ENCODE measurements at places on chromosomes 1 and 21.

DNA sequence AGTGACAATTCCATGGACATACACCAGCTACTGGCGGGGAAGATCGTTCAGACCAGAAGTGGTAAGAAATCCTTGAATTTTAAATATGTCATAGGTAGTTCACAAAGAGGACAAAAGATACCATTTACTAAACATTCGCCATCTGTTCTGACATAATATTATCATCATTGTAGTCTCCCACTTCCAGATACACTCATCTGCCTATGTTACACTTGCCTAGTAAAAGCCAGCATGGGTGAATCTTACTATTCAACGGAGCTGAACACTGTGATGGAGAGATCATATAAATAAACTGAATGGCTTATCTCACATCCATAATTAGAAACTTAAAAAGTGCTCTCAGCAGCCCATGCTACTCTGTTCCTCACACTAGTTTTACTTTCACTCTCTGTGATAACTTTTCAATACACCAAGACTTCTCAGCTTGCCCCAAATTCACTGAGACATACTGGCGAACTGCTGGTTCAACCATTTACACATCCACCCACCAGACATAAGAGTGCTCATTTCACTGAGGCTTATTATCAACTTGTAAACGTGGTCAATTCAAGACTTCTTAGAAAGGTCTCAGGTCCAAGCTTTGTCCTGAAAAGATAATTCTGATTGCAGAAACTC is 463 bp upstream of the PRRC2C start:
- no peak for DNase-seq

DNA sequence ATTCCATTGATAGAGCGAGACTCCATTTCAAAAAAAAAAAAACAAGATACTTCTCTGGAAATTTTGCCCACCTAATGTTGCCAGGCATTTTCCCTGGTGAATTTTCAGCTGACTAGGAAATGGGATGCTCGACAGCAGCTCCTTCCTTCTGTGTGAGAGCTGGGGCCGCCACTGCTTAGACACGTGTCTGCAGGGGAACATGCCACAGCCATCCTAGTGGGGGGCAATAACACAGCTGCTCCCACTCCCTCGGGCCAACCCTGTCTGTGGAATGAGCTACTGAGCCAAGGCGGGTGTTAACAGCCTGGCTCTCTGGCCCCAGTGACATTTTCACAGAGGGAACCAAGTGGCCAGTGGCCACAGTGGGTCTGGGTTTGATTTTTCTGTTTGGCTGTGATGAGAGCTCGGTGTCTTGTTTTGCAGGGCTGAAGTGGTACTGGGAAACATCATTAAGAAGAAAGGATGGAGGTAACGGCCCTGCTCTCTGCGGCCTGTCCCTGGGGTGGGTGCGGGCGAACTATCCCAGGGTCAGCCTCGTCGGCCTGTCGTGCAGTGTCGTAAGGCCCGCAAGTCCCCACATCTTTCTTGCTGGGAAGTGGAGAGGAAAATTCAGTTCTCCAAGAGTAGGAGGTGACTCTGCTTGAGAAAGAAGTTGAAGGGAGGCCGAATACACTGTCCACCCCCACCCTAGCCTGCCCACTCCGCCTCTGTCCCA is 39.2 kb downstream of the KCNAB2 start:
- DNase-seq: no peak

GRCh38 chr1:38598118-38598517 is 261.5 kb downstream of the RRAGC start:
- no peak for DNase-seq

- peak; percentile 14 for DNase-seq
Observed at GRCh38 chr21:38171723-38172344, 85.0 kb upstream of the KCNJ15 start.

- no peak for DNase-seq
Observed at GRCh38 chr21:32377991-32378390, 14.8 kb downstream of the URB1 start.

- DNase-seq: peak; percentile 31
Observed at GRCh38 chr1:64822621-64823020, 77.7 kb downstream of the RAVER2 start.

- no peak for DNase-seq
Observed at GRCh38 chr1:184210862-184211261, 159.3 kb downstream of the TSEN15 start.

DNA sequence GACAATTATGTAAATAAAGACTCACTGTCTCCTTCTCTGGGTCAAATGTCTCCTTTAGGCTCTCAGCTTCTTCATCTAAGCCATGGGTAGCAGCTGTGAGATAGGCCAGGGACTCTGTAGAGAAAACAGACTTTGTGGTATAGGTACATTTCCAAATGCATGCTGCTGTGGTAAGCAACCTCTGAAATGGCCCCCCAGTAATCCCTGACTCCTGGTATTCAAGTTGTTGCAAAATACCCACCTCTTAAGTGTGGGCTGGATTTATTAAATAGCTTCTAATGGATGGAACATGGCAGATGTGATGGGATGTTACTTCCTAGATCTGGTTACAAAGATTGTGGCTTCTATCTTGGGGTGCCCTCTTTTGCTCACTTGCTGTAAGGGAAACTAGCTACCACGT is 11.1 kb upstream of the PEX19 start:
- DNase-seq: no peak

DNA sequence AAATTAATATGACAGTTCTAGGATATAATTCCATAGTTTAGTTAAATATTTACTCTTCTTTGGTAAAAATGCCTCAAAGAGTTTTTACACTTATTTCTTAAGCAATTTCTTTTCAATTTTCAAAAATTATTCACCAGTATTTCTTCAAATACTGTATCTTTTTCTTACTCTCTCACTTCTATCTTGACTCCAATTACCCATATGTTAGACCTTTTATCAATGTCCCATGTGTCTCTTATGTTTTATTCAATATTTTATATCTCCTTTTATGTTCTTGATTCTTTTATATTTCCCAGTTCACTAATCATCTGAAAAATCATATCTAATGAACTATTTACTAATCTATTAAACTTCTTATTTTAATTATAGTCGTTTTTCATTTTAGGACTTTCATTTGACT is 11.5 kb upstream of the LRIF1 start:
- no peak for DNase-seq

- DNase-seq: no peak
Observed at GRCh38 chr1:112244131-112244530, 151.9 kb upstream of the CTTNBP2NL start.

- no peak for DNase-seq
Observed at GRCh38 chr1:156618853-156619581, at the start of gene HAPLN2. Gene HAPLN2 (plus strand): TSS chr1:156619415. CDS start chr1:156623491, 4,076 bp downstream.

DNA sequence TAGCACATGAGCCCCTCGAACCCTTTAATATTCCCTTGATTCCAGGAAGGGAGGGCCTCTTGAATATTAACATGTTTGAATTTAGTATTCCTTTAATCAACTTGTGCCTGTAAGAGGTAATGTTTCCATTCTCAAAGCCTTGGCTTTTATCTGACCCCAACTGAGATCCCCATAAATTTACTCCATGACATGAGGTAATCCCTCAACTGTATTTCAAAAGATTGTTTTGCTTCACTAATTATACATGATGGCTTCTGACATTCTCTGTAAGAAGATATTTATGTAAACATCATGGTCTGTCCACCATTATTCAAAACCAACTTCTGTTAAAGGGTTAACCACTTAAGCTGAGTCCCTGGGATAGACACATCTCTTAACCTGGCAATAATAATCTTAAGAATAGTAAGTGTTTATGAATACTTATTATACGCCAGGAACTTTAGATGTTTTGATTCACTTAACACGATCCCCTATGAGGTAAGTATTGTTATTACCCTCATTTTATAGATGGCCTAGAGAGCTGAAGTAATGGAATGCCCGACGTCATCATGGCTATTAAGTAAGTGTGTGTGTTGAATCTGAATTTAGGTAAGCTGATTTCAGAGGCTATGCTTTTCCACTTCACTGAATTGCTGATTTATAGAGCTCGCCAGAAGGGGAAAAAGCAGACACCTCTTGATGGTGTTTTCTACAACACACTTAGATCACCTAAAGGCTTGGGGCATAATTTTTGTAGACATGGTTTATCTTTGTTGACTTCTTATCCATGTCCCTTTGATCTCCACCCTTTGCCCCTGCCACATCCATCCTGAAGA is 11.1 kb downstream of the KRTAP19-1 start:
- DNase-seq: no peak

- no peak for DNase-seq
Observed at GRCh38 chr1:6998267-6998666, 213.0 kb downstream of the CAMTA1 start.

DNA sequence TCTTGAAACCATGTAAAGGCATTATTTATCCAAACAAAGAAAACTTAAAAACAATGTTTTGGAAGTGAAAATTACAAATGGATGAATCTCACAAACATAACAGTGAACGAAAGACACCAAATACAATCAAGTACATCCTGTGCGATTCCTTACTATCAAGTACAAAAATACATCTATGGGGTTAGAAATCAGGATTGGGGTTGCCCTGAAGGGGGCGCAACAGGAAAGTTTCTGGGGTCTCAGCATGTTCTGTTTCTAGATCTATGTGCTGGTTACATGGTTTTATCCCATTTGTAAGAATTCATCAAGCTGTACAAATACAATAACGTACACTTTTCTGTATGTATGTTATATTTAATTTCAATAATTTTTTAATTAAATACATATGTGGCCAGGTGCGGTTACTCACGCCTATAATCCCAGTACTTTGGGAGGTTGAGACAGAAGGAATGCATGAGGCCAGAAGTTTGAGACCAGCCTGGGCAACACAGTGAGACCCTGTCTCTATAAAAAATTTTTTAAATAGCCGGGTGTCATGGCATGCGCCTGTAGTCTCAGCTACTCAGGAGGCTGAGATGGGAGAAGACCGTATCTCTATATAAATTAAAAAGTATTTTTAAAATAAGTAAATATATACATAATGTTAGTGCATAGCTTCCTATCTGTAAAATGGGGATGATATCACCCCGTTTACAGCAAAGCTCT is 121.5 kb upstream of the SOD1 start:
- no peak for DNase-seq

- DNase-seq: peak; percentile 53
Observed at GRCh38 chr21:39675993-39676661, 63.4 kb downstream of the B3GALT5 start.

GRCh38 chr1:7108251-7108650 is 323.0 kb downstream of the CAMTA1 start:
- DNase-seq: no peak

- DNase-seq: no peak
Observed at GRCh38 chr1:228043281-228043848, 36.6 kb downstream of the WNT3A start.

- no peak for DNase-seq
Observed at GRCh38 chr1:67784545-67785186, 48.6 kb downstream of the GNG12 start.

DNA sequence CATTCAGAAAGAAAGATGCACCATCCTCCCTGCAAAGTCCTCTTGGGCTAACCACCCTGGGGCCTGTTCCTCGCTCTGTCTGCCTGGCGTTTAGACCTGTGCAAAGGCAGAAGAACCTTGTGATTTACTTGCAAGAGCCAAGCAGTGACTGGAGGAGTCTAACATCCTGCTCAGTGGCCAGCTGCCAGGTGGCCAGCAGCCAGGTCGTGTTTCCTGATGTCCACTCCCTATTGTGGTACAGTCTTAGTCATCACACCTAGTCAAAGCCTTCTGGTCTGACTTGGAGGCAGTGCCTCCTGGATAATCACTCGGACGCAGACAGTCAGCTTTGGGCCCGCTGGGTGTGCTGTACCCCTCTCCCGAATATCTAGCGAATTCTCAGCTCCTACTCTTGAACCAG is 118.1 kb downstream of the PGBD5 start:
- DNase-seq: peak; percentile 88

DNA sequence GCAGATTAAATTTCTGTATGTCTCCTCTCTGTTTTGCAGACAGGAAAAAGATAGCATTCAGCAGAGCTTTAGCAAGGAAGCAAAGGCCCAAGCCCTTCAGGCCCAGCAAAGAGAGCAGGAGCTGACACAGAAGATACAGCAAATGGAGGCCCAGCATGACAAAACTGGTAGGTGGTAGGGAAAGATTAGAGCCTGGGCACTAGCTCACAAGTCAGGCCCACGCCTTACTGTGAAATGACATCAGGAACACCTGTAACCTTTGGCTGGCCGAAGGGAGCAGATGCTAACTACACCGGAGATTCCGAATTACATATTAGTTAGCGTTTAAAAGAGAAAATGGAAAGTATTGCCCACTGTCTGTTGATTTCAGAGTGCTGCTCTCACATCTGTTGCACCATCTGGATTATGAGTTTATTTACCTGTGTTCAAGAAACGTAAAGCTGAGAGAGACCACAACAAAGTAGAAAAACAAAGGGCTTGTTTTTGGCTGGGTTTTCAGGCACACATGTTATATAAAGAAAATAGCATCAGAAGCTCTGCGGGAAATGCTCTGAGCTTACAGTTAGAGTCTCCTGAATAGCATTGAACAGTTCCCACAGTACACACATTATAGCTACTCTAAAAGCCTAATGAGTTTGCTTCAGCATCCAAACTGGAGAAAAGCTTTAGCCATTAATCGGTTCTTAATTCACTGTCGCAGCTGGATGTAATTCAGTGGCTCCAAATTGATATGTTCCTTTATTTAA is 160.0 kb downstream of the SDCCAG8 start:
- no peak for DNase-seq

DNA sequence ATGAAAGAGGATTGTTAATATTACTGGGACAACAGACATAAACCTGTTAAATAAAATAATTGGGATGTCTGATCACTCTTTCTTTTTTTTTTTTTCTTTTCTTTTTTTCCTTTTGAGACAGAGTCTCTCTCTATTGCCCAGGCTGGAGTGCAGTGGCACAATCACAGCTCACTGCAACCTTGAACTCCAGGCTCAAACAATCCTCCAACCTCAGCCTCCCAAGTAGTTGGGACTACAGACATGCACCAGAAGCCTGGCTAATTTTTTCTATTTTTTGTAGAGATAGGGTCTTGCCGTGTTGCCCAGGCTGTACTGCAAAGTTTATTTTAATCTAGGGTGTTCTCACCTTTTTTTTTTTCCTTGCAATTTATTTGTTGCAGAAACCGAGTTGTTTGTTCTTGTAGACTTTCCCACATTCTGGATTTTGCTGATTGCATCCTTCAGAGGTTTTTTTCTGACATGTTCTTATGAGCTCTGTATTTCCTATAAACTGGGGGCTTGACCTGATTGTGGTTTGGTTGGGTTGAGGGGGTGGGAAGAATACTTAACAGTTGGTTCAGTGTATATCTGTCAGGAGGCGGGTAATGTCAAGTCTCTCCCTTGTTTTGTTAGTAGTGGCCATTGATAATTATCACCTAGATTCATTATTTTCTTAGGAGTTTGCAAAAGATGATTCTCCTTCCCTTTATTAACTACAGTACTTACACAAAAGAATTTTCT is 125.2 kb downstream of the MAST2 start:
- DNase-seq: no peak

- no peak for DNase-seq
Observed at GRCh38 chr1:85624361-85624760, 43.8 kb downstream of the CCN1 start.

- DNase-seq: no peak
Observed at GRCh38 chr1:62139410-62139809, 55.2 kb upstream of the L1TD1 start.

DNA sequence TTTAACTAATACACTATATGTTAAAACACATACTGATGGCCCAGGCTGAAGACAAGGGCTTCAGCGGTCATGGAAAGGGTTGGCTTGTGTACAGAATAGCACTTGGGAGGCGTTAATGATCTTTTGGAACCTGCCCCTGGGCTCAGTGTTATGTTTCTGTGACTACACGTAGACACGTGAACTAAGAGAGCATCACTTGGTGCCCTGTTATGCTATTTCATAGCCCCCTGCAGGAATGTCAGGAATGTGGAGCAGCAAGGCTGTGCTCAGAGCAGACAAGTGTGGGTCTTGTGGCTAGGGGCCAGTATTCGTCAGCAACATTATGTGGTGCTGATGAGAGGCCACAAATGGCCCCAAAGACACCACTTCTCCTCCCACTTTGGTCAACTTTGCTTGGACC is 132.4 kb downstream of the MAP3K21 start:
- DNase-seq: no peak

All from fibroblast of the aortic adventitia (primary cell).